Activated T-helper 1 cell treated with anti-CD3 and anti-CD28 coated beads, Interleukin-2, amount 50 U/mL, for 16 hours (primary cell): ENCODE measurements at places on chromosomes 5 and 9.

GRCh38 chr9:130020618-130021017, 22.4 kb downstream of the FNBP1 start:
- DNase-seq = no peak

DNA sequence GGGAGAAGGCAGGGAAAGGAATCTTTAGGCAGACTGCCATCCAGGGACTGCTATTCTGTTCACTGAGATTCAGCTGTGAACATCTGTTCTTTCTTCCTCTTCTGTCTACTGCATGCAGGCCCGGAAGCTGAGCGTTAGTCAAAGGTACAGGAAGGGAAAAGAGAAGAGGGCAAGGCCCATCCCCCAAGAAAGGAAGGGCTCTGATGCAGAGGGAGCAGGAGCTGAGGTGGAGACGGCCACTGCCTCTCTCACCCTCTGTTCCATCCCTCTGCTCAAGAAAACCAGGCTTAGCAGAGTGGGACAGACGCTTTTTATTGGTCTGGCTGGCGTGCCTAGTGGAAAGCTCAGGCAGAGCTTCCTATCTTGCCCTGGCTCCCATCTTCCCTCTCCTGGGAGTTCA, 57.6 kb downstream of the PFDN1 start:
- no peak for DNase-seq

DNA sequence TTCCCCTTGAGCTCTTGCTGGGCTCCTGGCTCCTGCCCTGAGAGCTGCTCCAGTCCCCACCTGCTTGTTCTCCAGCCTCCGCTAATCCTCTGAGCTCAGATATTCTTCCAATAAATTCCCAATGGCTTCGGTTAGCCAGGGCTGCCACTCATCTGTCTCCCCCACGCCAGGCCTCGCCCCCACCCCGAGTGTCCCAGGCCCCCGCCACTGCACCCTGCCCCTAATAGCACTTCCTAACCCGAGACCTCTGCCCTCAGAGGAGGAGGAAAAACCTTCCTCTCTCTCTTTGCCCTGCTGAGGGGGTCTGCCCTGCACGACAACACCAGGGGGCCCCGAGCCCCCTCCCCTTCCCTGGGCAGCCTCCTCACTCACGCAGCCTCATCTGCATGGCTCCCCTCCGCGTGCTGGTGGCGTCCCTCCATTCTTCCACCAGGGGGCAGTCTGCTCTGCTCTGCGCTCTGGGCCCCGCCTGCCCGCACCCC, 5.4 kb upstream of the LCN15 start:
- no peak for DNase-seq

DNA sequence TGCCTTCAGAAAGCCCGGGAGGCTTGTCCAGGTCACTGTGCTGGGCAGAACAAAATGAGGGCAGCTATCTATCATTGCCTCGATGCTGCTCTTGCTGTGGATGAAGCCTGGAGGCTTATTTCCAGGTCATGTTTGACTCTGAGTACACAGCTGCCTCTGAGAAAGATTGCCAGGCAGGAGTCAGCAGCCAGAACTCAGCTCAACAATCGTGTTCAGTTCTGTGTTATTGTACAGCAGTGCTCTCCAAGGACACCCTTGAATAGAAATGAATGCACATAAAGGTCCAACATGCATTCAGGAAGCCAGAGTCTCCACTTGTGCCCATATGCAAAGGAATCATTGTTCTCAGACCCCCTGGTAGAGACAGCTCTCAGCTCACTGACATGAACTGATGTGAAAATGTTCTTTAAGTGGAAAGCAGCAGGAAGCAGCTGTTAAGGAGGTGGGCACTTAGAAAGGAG, 61.7 kb upstream of the ZFR start:
- no peak for DNase-seq

DNA sequence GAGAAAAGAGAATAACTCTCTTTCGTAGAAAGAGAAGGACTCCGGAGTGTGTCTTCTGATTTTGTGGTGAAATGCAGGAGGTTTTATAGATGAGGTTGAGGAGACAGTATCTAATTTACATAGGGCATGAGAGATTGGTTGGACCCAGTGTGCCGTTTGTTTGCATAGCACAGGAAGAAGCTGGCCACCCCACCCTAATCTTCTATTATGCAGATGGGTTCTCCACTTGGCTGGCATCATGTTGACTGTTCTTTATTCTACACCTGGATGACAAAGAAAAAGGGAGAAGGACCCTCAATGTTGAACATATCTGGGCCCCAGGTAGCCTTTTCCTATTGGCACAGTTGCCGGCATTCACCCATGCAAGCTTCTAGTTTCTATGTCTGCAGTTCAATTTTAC, 23.2 kb upstream of the MINAR2 start:
- no peak for DNase-seq

DNA sequence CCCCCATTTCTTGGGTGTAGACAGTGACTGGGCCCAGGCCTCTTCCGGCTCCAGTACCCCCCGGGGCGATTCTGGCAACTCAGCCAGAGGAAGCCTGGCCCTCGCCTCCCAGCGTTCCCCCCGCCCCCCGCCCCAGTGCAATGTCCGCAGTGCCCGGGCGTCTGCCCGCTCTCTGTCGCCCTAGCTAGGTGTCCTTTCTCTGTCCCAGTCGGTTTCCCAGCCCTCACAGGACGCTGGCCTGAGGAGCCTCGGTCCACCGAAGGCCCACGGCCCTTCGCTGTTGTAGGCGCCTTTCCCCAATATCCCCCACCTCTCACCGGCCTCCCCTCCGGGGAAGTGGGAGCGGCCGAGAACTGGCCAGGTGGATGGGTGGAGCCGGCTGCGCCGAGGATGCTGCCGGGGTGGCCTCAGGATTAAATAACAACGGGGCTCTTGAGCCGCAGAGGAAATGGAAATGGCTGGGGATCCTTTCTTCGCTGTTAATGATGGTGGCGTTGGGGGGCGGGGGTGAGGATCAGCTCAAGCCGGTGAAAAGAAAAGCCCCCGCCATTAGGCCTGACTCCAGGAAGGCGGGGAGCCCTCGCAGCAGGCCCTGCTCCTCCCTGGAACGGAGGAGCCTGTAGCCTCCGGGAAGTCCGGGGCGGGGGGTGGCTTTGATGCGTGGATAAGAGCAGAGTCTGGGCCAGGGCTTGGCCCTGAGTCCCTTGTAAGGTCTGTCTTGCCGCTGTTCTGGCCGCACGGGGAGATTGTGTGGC, 1.1 kb upstream of the SPRY4 start:
- no peak for DNase-seq

GRCh38 chr5:149353911-149354310, 3.9 kb upstream of the PCYOX1L start:
- no peak for DNase-seq

GRCh38 chr9:89048616-89049015, 57.3 kb downstream of the S1PR3 start:
- no peak for DNase-seq

GRCh38 chr9:89183146-89183545, 4.5 kb upstream of the SHC3 start:
- DNase-seq = no peak

GRCh38 chr5:143695941-143696340, 116.0 kb upstream of the HMHB1 start:
- no peak for DNase-seq

DNA sequence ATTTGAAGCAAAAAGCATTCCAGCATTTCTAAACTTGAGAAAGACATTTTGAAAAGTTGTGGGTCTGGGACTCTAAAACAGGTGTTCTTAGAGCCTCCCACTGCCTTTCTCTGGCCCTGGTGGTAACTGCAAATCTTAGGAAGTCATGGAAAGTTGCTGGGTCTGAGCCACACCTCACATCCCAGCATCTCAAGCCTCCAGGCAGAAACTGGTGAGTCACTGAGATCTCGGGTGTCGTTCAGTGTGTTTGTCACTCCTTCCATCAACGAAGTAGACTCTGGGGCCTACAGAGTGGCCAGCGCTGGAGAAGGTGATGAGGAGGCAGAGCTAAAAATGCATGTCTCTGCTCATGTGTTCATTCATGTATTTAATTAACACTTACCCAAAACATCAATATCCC, 59.6 kb upstream of the C5orf58 start:
- no peak for DNase-seq

DNA sequence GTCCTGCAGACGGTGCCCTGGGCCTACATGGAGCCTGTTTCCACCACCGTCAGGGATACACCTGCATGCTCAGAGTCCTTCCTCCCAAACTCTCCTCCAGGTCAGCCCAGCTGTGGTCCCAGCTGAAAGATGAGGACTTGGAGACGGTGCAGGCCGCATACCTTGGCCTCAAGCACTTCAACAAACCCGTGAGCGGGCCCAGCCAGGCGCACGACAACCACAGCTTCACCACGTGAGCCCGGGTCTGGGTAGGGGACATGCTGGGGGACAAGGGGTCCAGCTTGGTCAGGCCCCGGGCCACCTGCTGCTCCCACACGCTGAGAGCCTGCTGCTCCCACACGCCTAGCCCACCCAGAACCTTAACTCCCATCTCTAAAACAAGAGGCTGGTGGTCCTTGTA, 16.6 kb upstream of the CARD19 start:
- DNase-seq = no peak

DNA sequence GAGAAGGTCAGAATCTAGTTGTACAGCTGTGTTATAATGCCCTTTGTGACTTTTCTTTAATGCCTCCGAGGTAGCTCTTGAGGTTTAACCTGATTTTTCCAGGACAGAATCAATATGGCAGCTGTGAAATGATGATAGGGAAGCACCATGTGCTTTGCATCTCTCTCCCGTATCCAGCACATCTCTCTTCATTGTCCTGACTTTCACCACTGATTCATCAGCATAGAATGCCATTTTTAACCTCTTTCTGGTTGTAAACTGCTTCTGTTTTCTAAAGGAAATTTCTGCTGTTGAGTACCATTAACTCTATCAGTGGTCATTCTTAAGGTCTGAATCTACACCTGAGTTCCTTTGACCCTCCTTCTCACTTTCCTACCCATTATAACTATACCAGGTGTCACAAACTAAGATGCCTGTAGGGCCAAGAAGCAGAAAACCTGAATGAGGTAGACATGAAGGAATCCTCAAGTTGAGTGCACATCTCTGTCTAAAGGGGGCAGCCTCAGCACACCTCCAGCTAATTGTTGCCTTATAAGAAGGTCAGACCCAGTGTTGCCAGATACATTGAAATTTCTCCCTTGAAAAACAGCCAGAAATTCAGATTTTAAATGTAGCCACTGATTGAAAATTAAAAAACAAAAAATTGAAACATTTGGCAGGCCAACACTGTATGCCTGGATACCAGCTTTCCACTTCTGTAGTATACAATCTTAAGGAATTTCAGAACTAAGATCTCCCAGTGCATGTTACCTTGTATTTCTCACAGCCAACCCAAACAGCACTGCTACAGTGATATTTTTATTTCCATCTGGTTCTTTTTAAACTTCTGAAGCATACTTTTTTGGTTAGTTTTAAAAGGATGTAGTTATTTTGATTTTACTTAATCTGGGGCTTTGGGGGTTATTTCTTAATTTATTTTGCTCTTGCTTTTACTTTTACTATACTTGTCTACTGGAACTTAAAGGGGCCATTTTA, 35.8 kb upstream of the TLX3 start:
- DNase-seq = no peak
